ENCODE measurements at places on chromosomes 1 and 21. TPM values are rescaled to one million over a fixed set of nuclear protein-coding genes. Genes with fewer than 3 reads are reported as not detected.

The GSTM1 gene
- 5.5 TPM for total RNA-seq

The CLCA4 gene
- not detected for total RNA-seq

The PHLDA3 gene
- total RNA-seq = 54.4 TPM

The NRDC gene
- total RNA-seq = 51.3 TPM

The PDIK1L gene
- 3.7 TPM for total RNA-seq

The FBXO44 gene
- total RNA-seq = 58.8 TPM

The LAX1 gene
- not detected for total RNA-seq

The LRRC71 gene
- 0.11 TPM for total RNA-seq

The S100A1 gene
- 2.2 TPM for total RNA-seq

The RXFP4 gene
- 0.33 TPM for total RNA-seq

The AKNAD1 gene
- not detected for total RNA-seq

The DYRK1A gene
- 57.7 TPM for total RNA-seq

The IGSF3 gene
- 130 TPM for total RNA-seq

The LHX8 gene
- 0.35 TPM for total RNA-seq

The RUNX3 gene
- total RNA-seq = not detected

- DNase-seq = no peak
Observed at GRCh38 chr1:4527819-4528218, 126.6 kb upstream of the AJAP1 start.

GRCh38 chr1:89286549-89287180 lies 14.0 kb upstream of the GBP5 start:
- DNase-seq = no peak

DNA sequence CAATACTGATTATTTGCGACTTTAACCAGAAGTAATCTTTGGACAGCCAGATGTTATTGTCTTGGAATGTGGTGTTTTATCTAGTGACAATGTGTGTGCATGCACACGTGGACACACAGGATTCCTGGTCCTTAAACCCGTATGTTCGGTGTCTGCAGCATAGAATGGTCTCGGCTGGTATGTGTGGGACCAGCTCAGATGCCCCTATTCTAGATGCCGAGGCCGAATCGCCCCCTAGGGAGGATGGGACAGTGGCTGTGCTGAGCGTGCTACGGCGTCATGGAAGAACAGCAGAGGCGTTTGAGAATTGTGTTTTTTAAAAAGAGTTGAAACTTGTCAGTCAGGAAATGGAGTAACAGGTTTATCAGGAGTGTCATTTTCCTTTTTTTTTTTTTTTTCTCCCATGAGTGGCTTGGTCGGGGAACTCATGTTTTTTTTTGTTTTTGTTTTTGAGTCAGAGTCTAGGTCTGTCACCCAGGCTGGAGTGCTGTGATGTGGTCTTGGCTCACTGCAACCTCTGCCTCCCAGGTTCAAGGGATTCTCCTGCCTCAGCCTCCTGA lies 30.1 kb downstream of the SKI start:
- DNase-seq = no peak

DNA sequence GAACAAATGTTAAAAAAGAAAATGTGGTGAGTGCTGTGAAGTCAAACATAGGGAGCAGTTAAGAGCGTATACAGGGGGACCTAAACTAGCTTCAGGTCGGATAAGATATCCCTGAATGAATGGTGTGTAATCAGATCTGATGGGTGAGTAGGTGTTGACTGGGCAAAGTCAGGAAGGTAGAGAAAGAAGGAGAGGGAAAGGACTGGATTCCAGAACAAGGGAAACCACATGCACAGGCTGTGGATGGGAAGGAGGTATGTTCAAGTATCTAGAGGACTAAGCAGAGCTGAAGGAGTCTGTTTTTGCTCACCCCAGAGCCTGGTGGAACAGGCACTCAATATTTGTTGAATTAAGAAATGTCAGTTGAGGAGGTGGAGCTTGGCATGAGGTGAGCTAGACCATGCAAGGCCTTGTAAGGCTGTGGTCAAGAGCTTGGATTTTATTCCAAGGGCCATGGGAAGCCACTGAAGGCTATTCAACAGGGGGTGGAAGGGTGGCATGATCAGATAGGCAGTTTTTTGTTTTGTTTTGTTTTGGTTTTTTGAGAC lies 27.4 kb downstream of the MAP7D1 start:
- peak; percentile 18 for DNase-seq

DNA sequence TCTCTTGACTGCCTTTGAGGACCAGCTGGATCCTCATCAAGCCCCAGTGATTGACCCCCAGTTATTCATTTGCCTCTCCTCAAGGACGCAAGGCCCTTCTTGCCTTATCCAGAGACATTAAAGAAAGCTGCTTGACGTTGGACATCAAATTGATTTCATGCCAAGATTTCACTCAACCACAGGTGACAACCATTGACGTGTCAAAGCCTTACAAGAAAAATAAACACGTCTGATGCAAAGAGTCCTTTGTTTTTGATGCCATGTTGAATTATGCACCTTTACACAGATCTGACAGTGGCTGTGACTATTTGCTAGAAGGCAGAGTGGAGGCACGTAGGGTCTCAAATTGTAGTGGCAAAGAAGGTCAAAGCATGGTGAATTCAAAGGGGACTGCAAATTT lies 666.2 kb upstream of the CAMK1G start:
- DNase-seq = no peak

- DNase-seq = peak; percentile 23
Observed at GRCh38 chr1:18581420-18581880, 49.2 kb upstream of the PAX7 start.

GRCh38 chr1:168550971-168551370 lies 7.2 kb upstream of the XCL2 start:
- no peak for DNase-seq

DNA sequence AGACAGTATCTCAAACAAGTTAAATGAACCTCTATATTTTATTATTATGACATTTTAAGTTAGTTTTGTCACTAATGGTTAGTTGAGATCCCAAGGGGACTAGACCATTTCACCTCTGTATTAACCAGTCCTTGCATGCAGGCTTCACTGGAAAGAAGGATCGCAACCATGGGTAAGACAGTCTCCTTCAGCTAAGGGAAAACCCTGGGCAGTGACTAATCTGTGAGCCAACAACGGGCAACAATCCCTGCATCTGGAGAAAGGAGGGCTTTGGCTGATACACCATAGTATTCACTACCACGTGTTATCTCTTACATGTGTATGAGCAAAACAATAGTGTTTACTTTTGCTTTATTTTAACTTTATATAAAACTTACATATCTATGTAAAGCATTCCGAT lies 708.8 kb upstream of the CHRM3 start:
- DNase-seq = peak; percentile 30

- no peak for DNase-seq
Observed at GRCh38 chr1:152034324-152034653, 2.5 kb downstream of the S100A11 start.

- no peak for DNase-seq
Observed at GRCh38 chr1:109910963-109911798, 532 bp downstream of the CSF1 start.

DNA sequence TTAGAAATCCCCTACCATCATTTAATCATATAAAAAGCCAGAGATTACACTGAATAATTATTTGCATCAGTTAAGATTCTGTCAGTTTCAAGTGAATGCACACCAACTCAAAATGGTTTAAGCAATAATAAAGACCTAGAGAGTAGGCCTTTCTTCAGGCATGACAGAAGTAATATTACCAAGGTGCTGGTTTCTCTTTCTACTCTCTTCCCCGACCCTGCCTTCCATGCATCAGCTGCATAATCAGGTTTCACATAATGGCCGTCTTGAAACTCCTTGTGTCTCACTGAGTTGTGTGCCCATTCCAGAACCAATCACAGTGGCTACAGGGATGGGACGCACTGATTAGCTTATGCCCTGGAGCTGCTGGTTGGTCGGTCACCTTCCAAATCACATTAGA lies 103.5 kb upstream of the SERTAD4 start:
- DNase-seq = no peak

- DNase-seq = peak; percentile 34
Observed at GRCh38 chr1:55286856-55287602, 71.9 kb upstream of the USP24 start.

DNA sequence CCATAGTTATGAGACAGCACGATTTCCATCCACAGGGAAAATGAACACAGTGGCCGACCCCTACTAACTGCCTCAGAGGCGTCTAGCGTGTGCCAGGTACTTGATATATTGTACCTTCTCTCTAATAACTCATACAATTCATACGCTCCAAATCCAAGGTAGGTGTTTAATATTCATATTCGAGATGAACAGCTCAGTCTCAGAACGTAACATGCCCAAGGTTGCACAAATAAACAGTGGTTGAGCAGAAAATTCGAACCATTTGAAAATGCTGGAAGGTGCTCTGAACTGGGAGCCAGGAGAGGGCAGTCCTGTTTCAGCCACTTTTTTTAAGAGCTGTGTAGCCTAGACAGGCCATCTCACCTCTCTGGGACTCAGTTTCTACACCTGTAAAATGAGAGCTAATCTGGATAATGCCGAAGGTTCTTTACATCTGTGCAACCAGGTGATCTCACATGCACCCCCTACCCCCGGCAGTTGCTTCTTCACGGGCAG lies 7.9 kb downstream of the SLC45A3 start:
- no peak for DNase-seq

- DNase-seq = no peak
Observed at GRCh38 chr1:29451368-29451892, 215.1 kb downstream of the PTPRU start.

DNA sequence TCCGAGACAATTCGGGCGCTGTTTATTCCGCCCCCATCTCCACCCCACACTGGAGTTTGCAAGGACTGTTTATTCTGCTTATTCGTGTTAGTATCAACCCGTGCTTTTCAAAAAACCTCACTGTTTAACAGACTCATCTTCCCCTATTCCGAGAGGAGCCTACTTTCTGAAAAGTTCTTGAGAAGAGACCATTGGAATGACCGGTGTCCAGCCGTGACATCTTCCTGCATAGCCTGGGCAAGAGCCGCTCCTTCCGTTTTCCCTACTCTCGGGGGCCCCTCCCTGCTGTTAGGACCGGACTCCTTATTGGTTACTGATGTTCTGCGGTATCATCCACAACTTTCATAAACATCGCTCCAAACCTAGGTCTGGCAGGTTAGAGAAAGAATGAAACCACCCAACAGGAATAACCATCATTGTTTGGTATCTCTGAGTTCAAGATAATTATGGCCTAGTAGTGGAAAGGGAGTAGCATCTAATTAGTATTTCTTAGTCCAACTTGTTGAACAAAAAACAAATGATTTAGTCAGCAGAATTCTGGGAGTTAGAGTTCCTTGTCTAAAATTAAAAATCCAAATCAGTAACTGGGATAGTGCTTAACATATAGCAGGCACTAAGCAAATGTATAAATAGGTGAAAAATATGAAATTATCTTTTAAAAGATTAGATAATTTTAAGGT lies 837 bp downstream of the STXBP3 start:
- DNase-seq = peak; percentile 88

DNA sequence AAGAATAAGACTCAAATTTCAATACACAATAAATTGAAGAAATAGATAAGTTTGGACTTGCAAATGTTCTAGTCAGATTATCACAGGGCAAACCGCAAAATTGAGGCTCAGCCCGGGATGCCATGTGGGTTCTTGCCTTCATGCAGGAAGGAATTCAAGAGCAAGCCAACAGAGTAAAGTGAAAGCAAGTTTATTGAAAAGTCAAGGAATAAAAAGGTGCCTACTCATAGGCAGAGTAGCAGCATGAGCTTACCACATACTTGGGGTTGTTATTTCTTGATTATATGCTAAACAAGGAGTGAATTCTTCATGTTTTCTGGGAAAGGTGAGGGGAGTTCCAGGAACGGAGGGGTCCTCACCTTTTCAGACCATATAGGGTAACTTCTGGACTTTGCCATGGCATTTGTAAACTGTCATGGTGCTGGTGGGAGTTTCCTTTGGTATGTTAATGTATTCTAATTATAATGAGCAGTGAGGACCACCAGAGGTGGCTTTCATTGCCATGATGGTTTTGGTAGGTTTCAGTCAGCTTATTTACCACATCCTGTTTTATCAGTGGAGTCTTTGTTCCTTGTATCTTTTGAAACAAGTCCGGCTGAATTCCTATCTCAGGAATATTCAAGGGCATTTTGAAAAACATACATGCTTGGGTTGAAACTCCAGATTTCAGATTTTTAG lies 2.0 kb upstream of the OR2AK2 start:
- no peak for DNase-seq

DNA sequence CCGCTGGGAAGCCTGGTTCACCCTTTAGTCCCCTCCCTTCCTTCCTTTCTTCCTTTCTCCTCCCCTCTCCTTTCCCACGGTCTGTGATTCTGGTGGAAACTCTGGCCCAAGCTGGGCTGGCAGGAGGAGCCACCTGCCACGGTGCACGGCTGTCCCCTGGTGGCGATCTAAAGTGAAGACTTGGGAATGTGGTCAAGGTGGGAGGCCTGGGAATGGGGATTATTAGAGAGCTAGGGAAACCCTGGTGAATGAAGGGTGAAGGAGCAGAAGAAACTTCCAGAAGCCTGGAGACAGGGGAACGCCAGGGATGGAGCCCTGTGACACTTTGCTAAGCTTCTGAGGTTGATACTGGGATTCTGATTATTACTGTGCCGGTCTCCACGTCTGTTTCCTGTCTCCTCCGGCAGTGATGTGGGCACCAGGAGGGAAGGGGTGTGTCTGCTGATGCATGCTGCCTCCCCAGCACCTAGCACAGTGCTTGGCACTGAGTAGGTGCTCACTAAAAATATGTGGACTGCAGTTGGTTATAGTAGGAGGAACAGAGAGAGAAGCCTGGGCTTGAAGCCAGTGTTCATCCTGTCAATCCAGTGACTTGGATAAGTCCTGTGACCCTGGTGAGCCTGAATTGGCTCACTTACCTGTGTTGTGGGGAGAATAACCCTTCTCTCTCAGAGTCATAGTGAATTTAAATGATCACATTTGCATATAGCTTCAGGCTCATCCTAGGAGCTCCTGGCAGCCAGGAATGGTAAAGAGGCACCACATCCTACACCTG lies 71.2 kb upstream of the NBPF3 start:
- DNase-seq = peak; percentile 93

GRCh38 chr21:36120304-36120888 lies 14.5 kb upstream of the CBR3 start:
- DNase-seq = peak; percentile 19

DNA sequence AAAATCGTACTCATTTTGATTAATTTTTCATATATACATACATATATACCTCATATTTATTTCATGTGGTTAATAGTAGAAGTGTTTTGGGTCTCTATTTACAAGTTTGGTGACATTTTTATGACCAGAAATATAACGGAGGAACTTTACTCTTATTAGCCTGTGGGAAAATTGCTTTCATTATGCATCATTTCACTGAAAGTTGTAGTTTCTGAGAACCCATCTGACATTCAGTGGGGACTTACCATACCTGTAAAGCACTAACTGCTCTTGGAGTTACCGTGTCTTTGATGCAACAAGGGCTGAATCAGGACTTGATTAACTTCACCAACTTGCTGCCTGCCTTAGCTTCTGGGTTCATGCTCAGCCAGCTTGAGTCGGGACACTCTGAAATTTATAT lies 49.9 kb upstream of the ITPKB start:
- DNase-seq = no peak

DNA sequence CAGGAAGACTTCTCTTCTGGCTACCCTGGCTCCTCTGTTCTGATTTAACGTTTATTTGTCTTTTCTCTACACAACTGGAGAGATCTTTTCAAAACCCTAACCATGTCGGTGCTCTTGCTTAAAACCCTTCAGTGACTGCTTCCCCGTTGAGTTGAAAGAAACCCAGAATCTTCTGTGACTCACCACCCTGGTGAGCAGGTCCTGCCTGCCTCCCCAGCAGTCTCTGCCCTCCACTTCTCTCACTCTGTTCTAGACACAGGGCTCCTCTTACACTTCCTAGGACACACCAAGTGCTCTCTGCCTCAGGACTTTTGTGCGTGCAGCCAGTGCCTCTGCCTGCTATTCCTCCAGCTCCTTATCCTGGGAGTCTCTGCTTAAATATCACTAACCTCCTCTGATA lies 131.4 kb downstream of the IER5 start:
- DNase-seq = no peak

- no peak for DNase-seq
Observed at GRCh38 chr1:41418857-41419583, 57.8 kb downstream of the FOXO6 start.
